ENCODE measurements at places on chromosomes 7 and 10.

DNA sequence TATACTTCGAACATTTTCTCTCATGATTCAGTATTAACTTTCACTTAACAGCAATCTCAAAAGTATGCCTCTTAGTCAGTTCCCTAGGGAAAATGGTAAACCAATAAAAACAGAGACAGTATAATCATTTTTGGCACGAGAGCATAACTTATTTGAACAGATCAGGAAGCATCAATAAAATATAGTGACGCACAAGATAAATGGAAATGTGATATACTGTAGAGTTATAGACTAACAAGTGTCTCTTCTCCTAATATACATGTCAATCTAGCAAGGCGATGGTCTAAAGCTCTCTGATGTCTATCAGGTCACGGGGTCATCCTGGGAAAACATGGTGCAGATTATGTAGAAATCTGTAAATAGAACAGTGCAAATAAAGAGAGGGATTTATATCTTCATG lies 131.6 kb downstream of the HGF start:
- no peak for DNase-seq

DNA sequence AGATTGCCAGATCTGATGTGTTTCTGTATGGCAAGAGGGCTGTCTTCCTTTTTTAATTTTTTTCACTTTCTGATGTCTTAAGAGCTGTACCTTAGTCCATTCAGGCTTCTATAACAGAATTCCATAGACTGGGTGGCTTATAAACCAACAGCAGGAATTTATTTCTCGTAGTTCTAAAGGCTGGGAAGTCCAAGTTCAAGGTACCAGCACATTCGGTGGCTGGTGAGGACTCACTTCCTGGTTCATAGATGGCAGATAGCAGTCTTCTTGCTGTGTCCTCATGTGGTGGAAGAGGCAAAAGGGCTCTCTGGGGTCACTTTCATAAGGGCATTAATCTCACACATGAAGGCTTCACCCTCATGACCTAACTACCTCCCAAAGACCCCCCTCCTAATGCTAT lies 20.8 kb downstream of the GPNMB start:
- no peak for DNase-seq

DNA sequence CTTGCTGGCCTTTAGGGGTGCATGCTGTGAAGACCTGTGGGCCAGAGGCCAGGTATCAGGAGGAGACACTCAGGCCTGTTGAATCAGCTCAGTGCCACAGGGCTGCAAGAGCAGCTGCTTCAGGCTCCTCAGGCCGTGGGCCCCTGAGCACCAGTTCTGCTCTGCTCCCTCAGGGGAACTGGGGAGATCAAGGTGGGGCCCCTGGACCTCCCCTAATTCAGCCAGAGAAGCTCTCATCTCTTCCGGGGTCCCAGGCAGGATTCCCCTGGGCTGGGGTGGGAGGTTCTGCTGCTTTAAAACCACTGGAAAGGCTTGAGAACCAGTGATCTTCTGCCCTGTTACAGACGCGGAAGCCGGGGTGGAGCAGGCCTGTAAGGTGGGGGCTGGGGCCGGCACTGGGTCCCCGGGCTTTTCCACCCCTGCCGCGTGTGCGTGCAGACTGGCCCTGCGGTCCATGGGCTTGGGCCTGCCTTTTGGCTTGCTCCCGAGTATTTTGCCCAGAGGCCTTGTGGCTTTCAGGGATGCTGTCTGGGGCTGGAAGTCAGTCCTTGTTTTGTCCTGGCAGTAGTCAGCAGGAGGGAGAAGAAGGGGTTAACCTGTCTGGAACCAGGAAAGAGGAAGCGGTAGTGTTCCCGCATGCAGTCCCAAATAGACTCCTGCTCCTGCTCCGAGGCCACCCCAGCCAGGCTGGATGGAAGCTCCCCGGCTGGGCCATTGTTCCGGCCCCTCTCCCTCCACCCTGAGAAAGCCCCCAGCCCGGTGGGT lies 74.3 kb downstream of the LHPP start:
- no peak for DNase-seq

GRCh38 chr7:19376538-19376937 lies 231.3 kb upstream of the FERD3L start:
- DNase-seq: no peak

DNA sequence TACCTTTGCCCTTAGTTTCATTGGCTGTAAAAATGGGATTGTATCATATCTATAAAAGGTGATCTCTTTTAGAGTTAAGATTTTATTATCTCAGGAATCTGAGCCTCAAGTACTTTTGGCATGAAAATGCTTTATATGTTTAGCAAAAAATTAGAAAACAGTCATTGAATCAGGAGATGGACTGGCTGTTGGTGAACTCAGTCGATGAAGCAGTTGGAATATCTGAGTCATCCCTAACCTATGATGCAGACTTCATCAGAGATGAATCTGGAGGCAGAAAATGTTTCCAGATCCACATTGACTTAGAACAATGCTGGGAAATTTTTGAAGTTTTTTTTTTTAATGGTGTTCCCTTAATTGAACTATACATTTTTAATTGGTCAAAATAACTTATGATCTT lies 228.5 kb downstream of the SLC25A13 start:
- no peak for DNase-seq

- no peak for DNase-seq
Measured at GRCh38 chr7:150940431-150941102, 37.6 kb downstream of the KCNH2 start.

- no peak for DNase-seq
Measured at GRCh38 chr7:4808026-4808425, 32.6 kb downstream of the AP5Z1 start.

- DNase-seq: no peak
Measured at GRCh38 chr10:37865264-37865663, 7.9 kb upstream of the ZNF248 start.

DNA sequence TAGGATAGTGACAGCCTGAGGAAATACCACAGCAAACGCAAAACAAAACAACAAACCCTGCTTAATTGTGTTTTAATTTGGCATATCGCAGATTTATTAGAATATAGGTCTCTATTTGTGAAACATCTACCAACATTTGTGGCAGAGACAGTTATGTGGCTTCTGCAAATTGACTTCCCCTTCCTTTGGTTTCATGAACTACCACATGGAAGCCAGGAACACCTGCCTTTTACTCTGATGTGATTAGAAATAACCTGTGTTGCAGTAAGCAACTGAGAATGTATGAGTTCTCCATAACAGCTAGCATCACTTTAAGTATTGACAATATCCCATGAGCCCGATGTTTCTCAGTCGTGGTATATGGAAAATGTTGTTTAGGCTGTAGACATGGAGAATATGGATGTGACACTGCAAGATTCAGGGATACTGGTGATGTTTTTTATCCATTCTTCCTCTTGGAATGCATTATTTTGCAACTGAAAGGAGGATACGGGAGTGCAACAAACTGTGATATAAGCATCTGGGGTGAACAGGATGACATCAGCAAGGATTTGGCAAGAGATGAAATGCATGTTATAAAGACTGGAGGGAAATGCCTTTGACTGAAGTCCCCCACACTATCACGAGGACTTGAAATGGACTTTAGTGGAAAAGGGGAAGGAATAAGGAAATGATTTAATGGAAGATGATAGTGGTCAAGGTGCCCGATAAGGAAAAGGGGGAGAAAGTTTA lies 95.9 kb downstream of the CUBN start:
- DNase-seq: no peak

GRCh38 chr7:46859963-46860475 lies 721.9 kb downstream of the TNS3 start:
- no peak for DNase-seq

GRCh38 chr10:112790921-112791320 lies 159.1 kb upstream of the TCF7L2 start:
- DNase-seq: no peak

DNA sequence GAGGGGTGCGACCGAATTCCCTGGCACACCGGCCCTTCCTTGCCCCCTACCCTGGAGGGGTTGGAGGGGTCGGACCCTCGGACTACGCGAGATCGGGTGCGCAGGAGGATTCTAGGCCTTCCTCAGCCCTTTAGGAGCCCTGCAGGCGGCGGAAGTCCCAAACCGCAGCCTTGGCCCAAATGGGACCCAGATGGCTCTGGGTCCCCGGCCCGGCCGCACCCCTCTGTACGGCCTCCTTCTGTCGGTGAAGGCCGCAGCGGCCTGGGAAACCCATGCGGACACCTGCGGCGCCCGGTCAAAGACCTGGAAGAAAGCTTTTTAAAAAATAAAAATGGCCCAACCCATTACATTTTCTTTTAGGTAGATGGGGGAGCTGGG lies 2.4 kb upstream of the VAX1 start:
- DNase-seq: no peak
